ENCODE measurements at places on chromosomes 13 and 19.

DNA sequence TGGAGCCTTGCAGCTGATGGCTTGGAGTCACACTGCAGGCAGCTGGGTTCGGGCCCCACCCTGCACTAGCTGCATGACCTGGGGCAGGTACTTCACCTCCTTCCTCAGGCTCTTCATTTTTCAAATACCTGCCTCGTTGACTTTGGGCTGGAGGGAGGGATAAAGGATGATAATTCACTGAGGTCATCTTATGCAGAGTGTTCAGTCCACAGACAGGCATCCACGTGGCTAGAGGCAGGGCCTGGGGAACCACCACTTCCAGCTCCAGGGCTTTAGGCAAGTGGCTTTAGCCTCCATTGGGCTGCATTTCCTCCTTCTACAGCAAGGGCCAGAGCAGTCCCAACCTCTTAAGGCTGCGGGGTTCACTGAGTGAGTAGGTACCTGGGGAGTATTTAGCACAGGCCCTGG, 84.8 kb downstream of the SIPA1L3 start:
- no peak for DNase-seq

DNA sequence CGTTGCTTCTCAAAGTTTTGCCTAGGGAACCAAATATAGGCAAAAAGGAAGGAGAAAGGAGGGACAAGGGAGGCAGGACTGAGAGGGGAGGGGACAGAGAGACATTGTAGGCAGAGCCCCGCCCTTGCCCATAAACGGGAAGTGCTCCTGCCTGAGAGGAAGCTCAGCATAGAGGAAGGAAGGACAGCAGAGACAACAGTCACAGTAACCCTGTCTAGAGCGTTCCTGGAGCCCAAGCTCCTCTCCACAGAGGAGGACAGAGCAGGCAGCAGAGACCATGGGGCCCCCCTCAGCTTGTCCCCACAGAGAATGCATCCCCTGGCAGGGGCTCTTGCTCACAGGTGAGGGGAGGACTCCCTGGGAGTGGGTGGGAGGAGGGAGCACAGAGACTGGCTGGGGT, at the start of gene CEACAM21:
TSS of gene CEACAM21 (plus strand) at position 169 of the 400 bp plus-strand sequence. CDS start at position 278, 109 bp downstream.
- peak; percentile 47 for DNase-seq

DNA sequence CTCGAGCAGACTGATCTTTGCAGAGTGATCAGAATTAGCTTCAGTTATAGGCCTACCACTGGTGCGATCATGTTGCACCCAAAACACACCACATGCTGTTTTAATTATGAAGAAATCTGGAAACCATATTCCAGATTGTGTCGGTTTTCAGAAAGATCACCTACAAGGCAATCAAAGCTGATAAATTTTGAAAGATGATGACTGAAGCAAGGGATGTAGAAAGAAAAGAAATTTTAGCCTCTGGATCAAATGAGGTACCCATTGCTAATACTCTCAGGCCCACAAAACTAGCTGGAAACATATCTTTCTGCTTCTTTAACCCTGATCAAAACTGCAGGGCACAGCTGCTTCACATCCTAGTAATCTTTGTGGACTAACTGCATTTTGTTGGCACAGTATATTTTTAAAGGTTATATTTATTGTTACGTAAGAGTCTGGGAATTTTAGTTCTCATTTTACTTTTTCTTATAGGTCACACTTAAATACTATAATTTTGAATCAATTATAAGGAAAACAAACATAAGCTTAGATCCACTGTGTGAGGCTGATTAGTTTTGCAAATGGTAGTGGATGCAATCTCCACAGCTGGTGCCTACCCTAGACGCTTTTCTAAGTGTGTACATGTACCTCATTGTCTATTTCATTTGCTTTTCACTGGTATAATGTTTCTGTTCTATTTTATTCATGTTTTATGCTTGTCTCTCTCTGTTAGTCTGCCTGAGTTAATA, 150.9 kb downstream of the RGCC start:
- DNase-seq = no peak

- no peak for DNase-seq
Measured at GRCh38 chr13:98171900-98172589, 5.0 kb downstream of the RNF113B start.

DNA sequence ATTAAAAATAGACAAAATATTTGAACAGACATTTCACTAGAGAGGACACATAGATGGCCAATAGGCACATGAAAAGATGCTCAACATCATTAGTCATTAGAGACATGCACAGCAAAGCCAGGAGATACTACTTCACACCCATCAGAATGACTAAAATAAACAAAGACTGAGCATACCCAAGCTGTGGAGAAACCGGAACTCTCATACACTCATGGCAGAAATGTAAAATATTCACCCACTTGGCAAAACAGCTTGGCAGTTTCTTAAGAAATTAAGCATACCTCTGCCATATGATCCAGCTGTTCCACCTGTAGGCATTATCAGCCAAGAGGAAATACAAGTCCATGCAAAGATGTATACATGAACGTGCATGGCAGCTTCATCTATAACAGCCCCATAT, 213.4 kb downstream of the TSHZ3 start:
- no peak for DNase-seq

GRCh38 chr19:58543826-58544590, at the start of gene TRIM28:
TRIM28 (plus strand) TSS chr19:58544064; CDS start chr19:58544758, 694 bp downstream.
- peak; percentile 94 for DNase-seq

- DNase-seq = no peak
Measured at GRCh38 chr19:29538651-29539050, 12.9 kb downstream of the VSTM2B start.

DNA sequence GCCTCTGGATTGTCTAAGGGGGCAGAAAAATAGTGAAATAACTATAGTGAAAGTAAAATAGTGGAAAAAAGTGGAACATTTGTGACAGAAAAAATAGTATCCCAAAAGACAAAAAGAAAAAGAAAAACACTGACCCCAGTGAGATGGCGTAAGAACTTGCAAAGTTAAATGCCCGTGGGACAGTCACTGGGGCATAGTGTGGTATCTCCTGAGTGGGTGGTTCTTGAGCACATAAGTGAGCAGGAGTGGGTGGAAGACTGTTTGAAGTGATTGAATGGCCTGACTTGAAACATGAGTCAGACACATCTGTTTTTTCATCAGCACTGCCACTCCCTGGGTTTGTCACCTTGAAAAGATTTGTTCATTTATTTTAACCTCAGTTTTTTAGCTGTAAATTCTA, 2.5 kb downstream of the ZNF430 start:
- peak; percentile 53 for DNase-seq

DNA sequence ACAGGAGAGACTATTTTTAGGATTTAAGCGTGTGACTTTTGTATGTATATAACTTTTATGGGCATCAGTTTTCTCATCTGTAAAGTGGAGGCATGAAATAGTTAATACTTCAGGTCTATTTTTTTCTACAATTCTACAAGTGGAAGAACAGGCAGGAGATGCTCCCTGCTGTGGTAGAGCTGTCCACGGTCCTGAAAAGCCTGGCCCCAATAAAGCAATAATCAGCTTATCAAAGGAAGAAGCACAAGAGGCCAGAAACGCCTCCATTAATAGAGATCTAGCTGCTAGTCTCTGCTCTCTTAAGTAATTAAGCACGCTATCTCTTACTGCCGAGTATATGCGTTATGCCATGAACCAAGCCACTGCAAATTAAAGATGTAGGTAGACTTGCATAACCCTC, 28.0 kb upstream of the WASF3 start:
- DNase-seq = no peak

- DNase-seq = no peak
Measured at GRCh38 chr13:39935155-39935554, 279.7 kb downstream of the COG6 start.

DNA sequence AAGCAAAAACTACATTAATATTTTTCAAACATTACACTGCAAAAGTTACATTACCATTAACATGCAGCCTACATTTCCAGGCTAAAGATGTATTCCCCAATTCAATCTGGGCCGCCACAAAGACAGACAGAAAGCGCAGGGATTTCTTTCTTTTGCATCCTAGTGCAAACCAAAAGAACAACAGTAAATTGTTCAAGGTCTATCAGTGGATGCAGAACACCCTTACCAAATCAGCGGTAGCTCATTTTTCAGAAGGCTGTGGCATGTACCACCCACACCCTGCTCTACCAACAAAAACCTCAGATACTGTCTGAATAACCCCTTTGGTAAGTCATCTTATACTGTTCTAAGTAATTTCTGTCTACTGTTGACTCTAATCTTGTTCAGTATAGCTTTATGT, 3.6 kb downstream of the TPT1 start:
- no peak for DNase-seq

- DNase-seq = no peak
Measured at GRCh38 chr19:58098682-58098998, 609 bp upstream of the ZSCAN18 start.

DNA sequence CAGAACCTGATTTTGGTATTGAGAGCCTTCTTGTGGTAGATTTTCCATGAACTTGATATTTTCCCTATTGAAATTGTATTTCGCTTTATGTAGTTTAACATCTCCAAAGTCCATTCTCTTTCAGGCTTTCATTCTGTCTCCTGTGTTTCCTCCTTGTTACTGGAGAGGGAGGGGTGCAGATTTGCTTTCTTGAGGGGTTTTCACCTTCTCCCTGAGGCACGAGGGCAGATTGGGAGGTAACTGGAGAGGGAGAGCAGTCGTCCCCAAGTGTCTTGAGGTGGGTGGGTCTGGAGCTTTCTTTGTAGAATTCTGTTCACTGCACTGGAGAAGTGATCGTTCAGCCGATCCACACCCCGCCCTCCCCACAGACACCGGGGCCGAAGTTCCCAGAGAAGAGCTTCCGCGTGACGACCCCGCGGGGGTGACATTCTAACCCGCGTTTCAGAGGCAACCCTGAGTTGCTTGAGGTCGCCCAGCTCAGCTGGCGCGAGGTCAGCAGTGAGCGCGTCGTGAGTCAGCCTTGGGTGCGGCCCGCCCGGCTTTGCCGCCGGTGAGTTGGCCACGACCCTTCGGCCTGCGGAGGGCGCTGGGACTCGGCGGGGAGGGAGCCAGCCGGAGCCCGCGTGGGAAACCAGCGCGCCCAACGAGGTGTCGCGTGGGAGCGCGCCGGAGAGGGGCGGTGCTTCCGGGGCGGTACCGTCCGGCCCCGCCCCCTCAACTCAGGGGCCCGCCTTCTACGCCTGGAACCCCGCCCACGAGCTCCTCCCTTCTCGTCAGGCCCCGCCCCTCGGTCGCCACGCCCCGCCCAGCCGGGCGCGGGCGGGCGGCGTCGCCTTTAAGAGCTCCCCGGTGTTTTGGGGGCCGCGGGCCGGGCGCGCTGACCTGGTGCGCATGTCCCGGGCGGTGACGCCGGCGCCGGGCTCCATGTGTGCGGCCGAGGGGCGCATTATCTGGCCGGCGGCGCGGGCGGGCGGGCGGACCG, at the start of gene GATAD2A:
TSS of gene GATAD2A (plus strand) at position 797 of the 982 bp plus-strand sequence. CDS start 59,671 bp downstream, outside the sequence.
- DNase-seq = peak; percentile 40

DNA sequence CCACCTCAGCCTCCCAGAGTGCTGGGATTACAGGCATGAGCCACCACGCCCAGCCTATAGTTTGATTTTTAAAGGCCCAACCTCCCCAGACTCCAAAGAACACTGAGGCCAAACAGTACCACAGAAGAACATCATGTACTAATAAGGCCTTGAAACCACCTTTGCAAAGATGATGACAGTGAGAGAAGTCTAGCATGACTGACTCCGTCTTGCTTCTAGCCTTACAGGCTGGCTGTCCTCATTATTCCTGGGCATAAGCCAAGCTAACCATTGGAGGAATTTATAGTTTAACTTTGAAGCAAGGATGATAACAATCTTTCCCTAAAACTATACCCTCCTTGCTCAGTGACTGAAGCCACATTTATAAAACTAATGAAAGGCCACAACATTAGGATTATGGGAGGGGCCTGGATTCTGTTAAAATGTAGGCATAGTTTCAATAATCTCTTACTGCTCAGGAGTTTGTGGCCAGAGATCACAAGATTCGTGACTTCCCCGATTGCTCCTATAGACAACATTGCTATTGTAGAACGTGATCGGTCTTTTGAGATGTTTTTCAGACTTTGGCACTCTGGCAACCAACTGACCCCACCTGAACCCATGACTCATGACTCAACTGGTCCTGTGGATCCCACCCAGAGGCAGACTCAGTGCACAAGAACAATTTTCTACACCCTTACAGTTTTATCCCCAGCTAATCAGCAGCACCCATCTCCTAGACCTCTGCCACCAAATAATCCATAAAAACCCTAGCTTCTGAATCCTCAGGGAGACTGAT, 17.6 kb downstream of the GPR42 start:
- no peak for DNase-seq

- DNase-seq = peak; percentile 41
Measured at GRCh38 chr13:39451860-39452301, 151.1 kb downstream of the LHFPL6 start.

- DNase-seq = no peak
Measured at GRCh38 chr13:26183416-26183815, 38.7 kb downstream of the RNF6 start.

DNA sequence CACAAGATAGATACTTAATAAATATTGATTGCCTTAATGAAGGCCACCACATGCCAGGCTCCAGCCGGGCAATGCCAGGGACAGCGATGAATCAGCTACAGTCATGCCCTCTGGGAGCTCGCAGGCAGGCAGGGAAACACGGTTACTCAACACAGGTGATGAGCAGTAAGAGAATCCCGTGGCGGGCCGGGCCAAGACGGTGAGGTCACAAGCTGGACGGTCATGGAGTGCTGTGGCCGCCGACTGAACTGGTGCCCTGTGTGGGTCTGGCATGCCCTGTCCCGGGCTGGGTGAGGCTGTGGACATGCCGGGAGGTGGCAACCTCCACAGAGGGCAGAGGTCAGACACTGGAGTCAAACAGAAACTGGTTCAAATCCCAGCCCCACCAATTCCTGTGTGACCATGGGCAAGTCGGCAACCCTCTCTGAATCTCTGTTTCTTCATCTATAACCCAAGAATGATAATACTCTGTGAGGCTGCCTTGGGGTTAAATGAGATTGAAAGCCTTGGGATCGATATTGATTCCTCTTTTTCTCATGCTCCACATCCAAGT, 13.2 kb upstream of the PAK4 start:
- no peak for DNase-seq

GRCh38 chr19:43533546-43534304, 737 bp downstream of the ZNF575 start:
- peak; percentile 93 for DNase-seq

DNA sequence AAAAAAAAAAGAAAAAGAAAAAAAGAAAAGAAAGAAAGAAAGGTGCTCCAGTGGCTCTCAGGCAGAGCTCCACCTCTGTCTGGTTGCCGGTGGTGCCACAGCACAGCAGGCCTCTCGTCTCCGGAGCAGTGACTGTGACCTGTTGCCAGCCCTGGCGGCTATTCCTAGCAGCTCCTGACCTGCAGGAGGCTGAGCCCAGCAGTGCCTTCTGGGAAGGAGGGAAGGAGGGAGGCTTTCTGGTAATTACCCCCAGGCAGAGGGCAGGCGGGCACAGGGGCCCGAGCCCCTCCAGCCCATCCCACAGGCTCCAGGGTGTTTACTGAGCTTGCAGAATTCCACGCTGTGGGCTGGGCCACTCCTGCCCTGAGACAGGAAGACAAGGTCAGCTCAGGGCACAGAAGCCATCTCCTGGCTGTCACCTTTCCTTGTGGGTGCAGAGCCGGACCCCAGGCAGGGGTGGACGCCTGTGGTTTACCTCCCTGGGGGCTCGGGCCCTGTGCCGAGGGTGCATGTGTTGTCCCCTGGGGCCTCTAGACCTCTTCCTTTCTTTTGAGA, 77.9 kb downstream of the GNG7 start:
- no peak for DNase-seq
